ENCODE measurements at places on chromosomes 2 and 18.
A peak's percentile ranks its signal among the peaks of the same experiment; 100 is the strongest.

DNA sequence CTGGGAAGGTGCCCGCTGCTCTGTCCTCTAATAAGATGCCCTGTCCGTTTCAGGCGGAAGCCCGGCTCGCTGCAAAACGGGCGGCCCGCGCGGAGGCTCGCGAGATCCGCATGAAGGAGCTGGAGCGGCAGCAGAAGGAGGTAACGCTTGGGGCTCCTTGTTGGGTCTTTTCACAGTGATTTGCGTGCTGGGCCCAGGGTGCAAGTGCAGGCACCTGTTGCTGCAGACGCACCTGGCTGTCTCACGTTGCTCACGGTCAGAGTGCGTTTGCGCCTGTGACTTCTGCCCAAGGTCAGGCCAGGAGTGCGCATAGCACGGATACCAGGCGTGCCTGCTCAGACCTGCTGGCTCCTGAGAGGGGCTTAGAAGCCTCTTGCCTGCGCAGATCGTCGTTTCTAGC, 81.1 kb downstream of the LRRFIP1 start:
- no peak for DNase-seq

GRCh38 chr2:85578243-85579180, 1.1 kb downstream of the VAMP8 start:
- DNase-seq, result peak; percentile 41

- DNase-seq, result no peak
Measured at GRCh38 chr18:72849671-72850070, 18.1 kb downstream of the NETO1 start.

DNA sequence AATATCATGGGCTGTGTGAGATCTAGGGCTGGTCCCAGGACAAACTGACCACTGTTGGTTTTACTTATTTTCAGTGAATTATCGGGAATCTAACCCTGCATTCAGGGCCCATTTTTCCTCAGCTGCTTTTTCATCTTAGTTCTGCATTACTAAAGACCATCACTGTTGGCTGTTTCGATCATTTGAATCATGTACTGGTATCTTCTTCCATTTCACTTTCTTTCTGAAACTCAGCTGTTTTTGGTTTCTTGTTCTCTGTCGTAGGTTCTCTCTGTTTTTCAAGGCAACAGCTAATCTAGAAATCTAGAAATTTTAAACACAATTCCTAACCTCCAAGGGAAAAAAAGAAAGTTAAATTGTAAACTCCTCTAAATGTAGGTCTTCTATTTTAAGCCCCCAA, 159.9 kb upstream of the SESTD1 start:
- DNase-seq, result no peak

GRCh38 chr2:101223814-101224231, 28.9 kb upstream of the CNOT11 start:
- DNase-seq, result no peak

- no peak for DNase-seq
Measured at GRCh38 chr2:177353187-177353478, 39.4 kb upstream of the AGPS start.

DNA sequence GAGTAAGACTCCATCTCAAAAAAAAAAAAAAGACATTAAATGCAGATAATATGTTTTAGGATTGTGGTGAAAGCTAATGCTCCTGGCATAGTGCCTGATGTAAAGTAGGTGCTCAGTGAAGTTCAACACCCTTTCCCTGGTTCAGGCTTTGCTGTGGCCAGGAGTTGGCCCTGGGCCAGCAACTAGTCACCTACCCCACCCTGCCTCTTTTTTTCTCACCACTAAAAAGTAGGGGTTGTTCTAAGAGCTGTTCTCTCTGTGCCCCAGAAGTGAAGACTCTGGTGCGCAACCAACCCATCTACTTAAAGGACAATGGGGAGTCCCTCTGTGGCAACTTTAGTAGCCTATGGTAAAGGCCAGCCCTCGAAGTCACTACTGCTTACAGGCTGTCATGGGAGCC, 75.9 kb downstream of the DNMT3A start:
- DNase-seq, result no peak

DNA sequence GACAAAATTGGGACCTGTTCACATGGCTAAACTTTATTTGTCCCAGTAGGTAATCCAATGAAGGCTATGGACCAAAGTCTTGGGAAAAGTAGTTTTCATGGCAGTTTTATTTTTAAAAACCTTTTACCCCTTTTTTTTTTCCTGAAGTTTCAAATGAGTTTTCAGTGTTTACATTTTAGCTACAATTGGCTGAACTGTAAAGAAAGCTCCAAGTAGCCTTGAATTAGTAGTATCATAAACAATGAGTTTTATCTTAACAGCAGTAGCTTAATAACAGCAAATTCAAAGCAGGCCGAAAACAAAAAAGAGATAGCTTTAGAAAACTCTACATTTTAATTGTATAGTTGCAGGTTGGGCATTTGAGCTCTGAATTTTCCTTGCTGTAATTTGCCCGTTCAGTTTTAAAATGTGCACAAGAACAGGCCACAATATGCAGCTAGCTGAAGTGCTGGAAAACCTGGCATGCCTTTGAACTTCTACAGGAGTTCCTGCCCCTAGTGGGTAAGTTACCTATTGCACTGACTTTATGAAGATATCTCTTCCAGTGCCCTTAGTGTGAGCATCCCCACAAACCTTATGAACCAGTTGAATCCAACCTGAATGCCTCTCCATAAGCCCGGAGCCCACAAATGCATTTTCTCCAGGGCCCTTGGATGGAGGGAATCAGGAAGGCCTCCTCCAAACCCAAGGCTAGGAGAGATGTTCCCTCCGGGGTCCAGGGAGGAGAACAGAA, 106.7 kb downstream of the XRCC5 start:
- DNase-seq, result no peak

- DNase-seq, result peak; percentile 46
Measured at GRCh38 chr2:27370816-27371620, 602 bp downstream of the SNX17 start.

DNA sequence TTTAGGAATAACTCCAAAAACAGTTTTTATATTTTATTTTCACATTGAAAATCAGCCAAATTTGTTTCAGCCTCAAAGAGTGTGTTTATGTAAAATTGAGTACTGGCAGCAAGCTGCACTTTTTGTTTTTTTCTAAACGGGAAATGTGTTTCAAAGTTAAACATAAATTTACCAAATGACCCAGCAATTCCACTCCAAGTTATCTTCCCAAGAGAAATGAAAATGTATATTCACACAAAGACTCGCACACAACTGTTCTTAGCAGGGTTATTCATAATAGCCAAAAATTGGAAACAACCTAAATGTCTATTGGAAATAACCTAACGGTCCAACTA, 9.3 kb downstream of the ALPK2 start:
- no peak for DNase-seq

DNA sequence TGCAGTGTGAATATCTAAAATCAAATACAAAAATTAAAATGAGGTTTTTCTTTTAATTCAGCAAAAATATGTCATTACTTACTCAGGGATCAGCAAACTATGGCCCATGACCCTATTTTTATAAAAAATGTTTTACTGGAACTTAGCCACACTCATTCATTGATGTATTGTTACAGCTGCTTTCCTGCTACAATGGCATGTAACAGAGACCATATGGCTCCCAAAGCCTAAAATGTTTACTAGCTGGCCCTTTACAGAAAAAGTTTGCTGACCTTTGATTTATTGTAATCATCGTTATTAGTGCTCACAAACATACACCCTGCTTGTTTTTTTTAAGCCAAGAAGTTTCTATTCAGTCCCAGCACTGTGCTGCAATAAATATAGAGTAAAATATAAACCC, 120.3 kb downstream of the PLA2R1 start:
- DNase-seq, result no peak

- DNase-seq, result no peak
Measured at GRCh38 chr18:37684183-37684582, 118.6 kb upstream of the CELF4 start.

- DNase-seq, result no peak
Measured at GRCh38 chr18:56505293-56505692, 133.1 kb downstream of the TXNL1 start.

GRCh38 chr2:52931660-52932059, 835.9 kb upstream of the CHAC2 start:
- no peak for DNase-seq

DNA sequence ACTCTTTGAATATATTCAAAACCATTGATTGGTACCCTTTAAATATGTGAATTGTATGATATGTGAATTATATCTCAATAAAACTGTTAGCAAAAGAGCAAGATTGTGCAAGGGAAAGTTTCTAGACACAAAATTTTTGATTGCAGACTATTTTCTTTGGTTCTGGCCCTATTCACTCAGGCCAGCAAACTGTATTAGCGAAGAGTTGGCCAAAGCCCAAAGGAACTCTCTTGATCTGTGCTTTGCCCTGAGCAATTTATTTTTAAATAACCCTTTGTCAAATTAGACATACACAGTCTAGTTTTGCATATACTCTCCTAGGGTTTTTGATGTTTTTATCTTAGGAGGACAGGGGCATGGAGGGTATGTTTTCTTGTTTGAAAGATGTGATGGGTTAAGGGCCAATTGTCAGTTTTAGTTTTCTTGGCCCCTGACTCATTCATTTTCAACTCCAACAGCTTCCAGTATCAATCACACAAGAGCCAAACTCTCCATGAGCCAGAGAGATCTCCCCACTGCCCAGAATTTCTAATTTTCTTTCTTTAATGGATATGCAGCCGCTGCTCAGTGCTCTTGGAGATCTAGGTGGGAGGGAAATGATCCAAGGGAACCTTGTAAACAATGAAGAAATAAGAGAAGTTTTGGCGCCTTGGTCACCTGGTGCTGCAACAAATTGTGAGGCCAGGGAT, 231.5 kb downstream of the SRBD1 start:
- DNase-seq, result no peak

DNA sequence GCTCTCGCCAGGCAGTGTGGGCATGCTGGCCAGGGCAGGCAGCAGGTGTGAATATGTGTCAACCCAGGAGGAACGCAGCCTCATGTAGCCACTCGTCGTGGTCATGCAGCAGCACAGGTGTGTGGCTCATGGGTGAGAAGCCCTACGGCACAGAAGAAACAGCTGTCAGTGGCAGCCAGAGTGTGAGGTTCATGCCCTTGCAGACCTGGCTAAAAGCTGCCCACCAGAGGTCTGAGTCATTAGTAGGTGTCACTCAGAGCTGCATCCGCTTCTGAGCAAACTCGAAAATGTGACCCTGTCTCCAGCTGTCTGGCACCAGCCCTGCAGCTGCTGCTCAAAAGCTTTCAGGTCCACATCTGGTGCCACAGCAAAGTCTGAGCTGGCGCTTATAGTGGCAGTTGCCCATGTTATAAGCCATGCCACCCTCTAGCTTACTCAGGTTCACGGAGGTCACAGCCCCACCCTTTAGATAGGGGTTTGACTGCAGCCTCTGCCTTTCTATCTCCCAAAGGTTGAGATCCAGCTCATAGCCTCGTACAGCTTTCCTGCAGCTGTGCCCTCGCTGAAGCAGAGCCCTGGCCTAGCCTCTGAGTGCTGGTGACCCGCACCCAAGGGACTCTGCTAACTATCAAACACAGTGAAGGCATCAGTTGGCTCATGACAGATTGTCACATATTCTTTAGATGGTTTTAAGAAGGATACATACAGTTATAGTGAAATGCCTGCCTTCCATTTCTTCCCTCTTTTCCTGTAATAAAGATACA, 195.0 kb downstream of the CCDC102B start:
- no peak for DNase-seq

DNA sequence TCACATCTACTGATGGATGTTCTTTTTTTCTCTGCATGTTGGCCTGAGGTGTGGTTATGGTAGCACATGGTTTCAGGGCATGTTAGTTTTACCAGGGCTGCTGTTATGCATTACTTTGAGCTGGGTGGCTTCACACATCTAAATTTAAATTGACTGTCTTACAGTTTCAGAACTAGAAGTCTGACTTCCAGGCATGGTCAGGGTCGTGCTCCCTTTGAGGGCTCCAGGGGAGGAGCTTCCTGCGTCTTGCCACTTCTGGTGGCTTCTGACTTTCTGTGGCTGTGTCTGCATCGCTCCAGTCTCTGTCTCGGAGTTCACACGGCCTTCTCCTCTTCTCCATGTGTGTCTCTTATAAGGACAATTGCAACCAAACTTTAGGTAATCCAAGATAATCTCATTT, 143.9 kb downstream of the GALR1 start:
- DNase-seq, result no peak

GRCh38 chr2:218387369-218388194, 5.5 kb downstream of the SLC11A1 start:
- DNase-seq, result peak; percentile 58

DNA sequence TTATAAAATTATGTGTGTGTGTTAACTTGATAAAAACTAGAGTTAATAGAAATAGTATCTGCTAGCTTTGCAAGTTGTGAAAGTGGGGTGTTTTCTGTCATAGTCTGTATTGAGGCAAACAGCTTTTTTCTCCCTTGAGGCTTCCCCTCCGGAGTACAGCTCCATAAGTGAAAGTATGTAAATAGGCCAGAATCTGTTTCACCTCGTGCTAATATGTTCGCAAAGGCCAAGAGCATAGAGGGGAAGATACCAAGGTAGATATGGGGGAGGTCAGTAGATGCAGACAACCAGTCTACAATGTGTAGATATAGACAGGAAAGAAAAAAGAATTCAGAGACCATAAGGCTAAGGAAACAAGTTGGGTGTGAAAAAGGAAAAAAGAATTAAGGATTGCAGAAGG, 72.9 kb downstream of the PTRHD1 start:
- DNase-seq, result no peak

DNA sequence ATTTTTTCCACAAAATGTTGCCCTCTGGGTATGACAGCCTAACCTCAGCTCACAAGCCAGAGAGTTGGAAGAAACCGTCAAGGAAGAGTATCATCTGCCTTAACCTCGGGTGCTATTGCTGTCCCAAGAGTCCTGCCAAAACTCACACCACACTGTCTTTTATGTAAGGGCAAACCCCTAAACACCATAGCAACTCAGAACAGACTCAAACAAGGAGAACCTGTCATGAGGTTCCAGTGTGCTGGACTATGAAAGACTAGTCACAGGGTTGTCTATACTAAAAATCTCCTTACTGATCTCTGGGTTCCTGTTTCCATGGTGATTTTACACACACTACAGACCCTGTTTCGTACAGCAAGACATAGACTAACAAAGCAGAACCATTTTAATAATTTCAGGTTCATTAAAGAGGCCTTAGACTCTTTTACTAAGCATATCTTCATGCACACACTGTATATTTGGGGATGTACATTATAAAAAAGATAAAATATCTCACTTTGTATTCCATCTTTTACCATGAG, 159.8 kb downstream of the PKP4 start:
- no peak for DNase-seq

- DNase-seq, result peak; percentile 40
Measured at GRCh38 chr2:134718817-134719814, at the start of gene TMEM163. TSS of gene TMEM163 (minus strand) at chr2:134719000.

DNA sequence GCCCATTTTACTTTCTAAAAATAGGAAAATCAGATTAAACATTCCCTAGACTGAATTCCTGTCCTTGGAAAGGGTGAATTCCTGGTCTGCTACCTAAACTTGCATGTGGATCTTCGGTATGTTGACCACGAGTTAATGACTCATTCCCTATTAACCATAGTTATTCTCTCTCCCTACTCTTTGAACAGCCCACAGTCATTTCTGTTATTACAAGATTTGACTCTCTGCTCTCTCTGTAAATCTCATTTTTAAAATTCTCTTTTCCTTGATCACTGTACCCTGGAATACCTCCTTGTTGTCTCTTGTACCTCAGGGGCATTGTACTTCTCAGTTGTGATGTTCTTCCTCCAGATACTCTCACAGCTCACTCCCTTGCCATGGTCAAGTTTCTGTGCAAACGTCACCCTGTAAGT, 92.0 kb upstream of the GULP1 start:
- DNase-seq, result no peak

- no peak for DNase-seq
Measured at GRCh38 chr2:236936446-236936940, 149.2 kb upstream of the COPS8 start.

GRCh38 chr2:165191096-165191728, 12.6 kb downstream of the SCN3A start:
- no peak for DNase-seq

Data from testis (tissue), 5 donors.